ENCODE measurements at places on chromosomes 2 and 18. TPM values are rescaled to one million over a fixed set of nuclear protein-coding genes. Genes with fewer than 3 reads are reported as not detected.

GRCh38 chr2:60612033-60612432 lies 58.6 kb upstream of the BCL11A start:
- no peak for DNase-seq
- no peaks in the 10 kb centered on the region for H3K27me3 ChIP-seq
- no peaks in the 10 kb centered on the region for H3K36me3 ChIP-seq
- H3K4me1 ChIP-seq, result no peaks in the 10 kb centered on the region
- no peak overlapping the region for H3K27ac ChIP-seq
- no peak overlapping the region for H3K4me3 ChIP-seq

KYNU gene
- polyA plus RNA-seq, result 0.67 TPM

- H3K36me3 ChIP-seq, result no peaks in the 10 kb centered on the region
- H3K4me3 ChIP-seq, result no peak overlapping the region
- DNase-seq, result no peak
These were observed 142.2 kb downstream of the CCDC102B start for GRCh38 chr18:68940039-68940438.

DNA sequence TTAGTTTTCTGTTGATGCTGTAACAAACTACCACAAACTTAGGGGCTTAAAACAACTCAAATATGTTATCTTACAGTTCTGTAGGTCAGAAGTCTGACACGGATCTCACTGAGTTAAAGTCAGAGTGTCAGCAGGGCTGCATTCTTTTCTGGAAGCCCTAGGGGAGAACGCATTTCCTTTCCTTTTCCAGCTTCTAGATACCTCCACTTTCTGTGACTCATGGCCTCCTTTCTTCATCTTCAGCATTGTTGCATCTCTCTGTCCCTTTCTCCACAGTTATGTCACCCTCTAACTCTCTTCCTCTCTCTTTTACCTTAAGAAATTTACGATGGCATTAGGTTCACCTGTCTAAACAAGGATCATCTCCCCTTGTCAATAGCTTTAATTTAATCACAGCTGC lies 13.3 kb upstream of the PPP4R1 start:
- DNase-seq, result no peak
- no peaks in the 10 kb centered on the region for H3K27me3 ChIP-seq
- no peak overlapping the region for H3K4me3 ChIP-seq
- no peaks in the 10 kb centered on the region for H3K36me3 ChIP-seq
- H3K27ac ChIP-seq, result no peak overlapping the region

C2orf72 gene
- polyA plus RNA-seq, result 7.6 TPM

GRCh38 chr2:6212491-6212890 lies 520.3 kb downstream of the SOX11 start:
- H3K27ac ChIP-seq, result no peak overlapping the region
- H3K4me3 ChIP-seq, result no peak overlapping the region
- peaks cover 18% of the 10 kb centered on the region for H3K4me1 ChIP-seq
- H3K36me3 ChIP-seq, result no peaks in the 10 kb centered on the region

DNA sequence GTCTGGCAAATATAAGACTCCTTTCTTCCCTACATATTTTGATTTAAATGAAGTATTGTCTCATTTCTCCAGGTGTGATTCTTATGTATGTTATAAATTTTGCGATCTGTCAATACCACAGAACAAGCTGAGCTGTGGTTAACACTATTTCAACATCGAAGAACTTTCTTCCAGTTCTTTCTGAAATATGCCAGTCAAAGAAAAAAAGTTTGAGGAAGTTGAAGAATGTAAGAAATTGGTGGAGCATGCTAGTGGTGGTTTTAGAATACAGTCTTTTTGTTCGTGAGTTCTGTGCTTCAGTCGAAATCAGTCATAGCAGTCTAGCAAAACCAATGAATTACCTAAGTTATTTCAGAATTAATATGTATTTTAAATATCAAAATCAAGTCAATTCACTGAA lies 8.6 kb upstream of the COBLL1 start:
- H3K27me3 ChIP-seq, result no peaks in the 10 kb centered on the region
- H3K4me3 ChIP-seq, result no peak overlapping the region
- H3K36me3 ChIP-seq, result no peaks in the 10 kb centered on the region

ASB18 gene
- polyA plus RNA-seq, result not detected

GRCh38 chr18:3119401-3120341 lies 100.1 kb downstream of the MYOM1 start:
- no peaks in the 10 kb centered on the region for H3K27me3 ChIP-seq
- H3K4me3 ChIP-seq, result no peak overlapping the region
- DNase-seq, result peak; percentile 81
- no peak overlapping the region for H3K27ac ChIP-seq
- no peaks in the 10 kb centered on the region for H3K36me3 ChIP-seq
- H3K4me1 ChIP-seq, result no peaks in the 10 kb centered on the region

Measured in small intestine (tissue), 16 donors.